ENCODE measurements at places on chromosomes 16 and 17.

GRCh38 chr16:50401355-50401754 lies 32.6 kb upstream of the BRD7 start:
- DNase-seq, result no peak

DNA sequence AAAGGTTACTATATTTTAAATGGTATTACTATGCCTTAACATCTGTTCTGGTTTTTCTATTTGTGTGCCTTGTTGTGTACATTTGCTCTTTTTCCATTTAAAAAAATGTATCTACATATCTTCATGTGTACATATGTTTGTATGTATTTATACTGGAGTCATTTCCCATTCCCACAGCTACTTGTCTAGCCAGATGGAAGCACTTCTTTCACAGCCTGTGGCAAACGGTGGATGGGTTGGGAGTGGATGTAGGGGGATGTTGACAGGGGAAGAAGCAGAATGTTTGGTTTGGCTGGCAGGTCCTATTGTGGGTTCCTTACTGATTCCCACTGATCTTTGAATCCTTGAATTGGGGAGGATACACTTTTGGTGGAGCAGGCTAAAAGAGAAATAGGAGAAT lies 93.6 kb upstream of the CNTNAP4 start:
- no peak for DNase-seq

- DNase-seq, result no peak
Observed at GRCh38 chr16:85999778-86000177, 100.8 kb downstream of the IRF8 start.

- no peak for DNase-seq
Observed at GRCh38 chr17:48603959-48604769, 622 bp downstream of the HOXB6 start.

GRCh38 chr16:66296591-66296990 lies 69.9 kb upstream of the CDH5 start:
- no peak for DNase-seq

DNA sequence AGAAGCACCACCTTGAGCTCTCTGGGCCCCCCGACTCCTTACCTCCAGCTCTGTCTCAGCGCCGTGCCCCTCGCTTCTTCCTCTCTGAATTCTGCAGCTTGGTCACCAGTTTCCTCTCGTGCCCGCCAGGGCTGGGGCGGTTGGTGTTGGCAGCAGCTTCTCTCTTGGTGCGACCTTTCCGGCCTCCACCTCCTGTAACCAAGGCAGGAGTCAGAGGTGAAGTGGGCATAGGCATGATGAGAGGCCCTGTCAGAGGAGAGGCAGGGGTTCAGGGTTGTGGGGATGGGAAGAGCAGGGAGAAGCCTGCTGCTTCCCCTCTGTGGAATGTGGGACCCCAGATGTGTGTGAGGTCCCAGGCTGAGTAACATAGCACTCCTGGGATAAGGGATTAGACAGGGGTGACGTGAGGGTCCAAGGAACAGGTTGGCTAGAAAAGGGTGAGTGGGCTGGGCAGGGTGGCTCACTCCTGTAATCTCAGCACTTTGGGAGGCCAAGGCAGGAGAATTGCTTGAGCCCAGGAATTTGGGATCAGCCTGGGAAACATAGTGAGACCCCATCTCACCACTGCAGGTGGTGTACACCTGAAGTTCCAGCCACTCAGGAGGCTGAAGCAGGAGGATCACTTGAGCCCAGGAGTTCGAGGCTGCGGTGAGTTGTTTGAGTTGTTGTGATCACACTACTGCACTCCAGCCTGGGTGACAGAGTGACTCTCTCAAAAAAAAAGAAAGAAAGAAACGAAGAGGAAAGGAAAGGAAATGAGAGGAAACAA lies 626 bp downstream of the NUPR1 start:
- no peak for DNase-seq

- no peak for DNase-seq
Observed at GRCh38 chr17:72422204-72422504, 301.3 kb downstream of the SOX9 start.

DNA sequence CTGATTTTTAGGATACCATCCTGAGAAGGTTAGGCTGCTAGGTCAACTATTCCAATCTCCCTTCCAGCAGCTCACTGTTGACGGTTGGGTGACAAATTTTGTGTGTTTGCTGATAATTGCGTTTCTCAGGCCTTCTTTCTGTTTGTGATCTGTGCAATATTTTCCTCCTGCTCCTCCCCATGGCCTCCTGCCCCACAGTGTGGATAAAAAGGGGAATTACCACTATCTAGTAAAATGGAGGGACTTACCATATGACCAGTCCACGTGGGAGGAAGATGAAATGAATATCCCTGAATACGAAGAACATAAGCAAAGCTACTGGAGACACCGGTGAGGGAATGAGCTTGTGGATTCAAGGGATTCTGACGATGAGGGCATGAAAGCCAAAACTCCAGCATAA lies 9.2 kb downstream of the CHD3 start:
- DNase-seq, result peak; percentile 35

DNA sequence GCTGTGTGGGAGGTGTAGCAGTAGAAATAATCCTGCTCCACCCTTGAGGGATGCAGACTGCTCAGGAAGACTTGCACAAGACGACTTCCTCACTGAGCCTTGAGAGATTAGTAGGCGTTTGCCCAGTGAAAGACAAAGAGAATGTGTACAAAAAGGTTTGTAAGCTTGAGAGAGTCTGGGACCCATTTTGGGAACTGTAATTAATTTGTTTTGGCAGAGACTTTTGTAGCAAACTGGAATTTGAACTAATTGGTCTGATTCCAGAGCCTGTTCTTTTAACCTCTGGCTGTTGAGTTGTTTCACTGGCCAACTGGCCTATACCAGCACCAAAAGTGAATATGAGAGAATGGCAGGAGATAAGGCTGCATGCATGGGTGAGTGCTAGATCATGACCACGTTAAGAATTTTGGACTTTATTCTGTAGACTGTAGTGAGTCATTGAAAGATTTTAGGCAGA lies 75.5 kb downstream of the AATF start:
- DNase-seq, result no peak

GRCh38 chr17:79627184-79627765 lies 16.4 kb upstream of the RBFOX3 start:
- no peak for DNase-seq

- no peak for DNase-seq
Observed at GRCh38 chr17:4598776-4599504, 14.6 kb downstream of the SMTNL2 start.

- no peak for DNase-seq
Observed at GRCh38 chr16:64696866-64697265, 425.0 kb downstream of the CDH11 start.

- DNase-seq, result peak; percentile 35
Observed at GRCh38 chr16:84423416-84423837, 55.1 kb downstream of the ATP2C2 start.

- DNase-seq, result no peak
Observed at GRCh38 chr17:279776-280175, 72.8 kb downstream of the RPH3AL start.
